Activated CD4-positive, alpha-beta T cell treated with anti-CD3 and anti-CD28 coated beads, Interleukin-2, amount 10 ng/mL, durations not matched to agents 7 days and 5 days (primary cell): ENCODE measurements at places on chromosomes 7 and 10.

- no peak for DNase-seq
Observed at GRCh38 chr10:100788002-100788903, 42.9 kb downstream of the PAX2 start.

- no peak for DNase-seq
Observed at GRCh38 chr10:94602729-94603515, 57.3 kb downstream of the HELLS start.

- no peak for DNase-seq
Observed at GRCh38 chr10:72321248-72322029, 33.3 kb downstream of the DNAJB12 start.

DNA sequence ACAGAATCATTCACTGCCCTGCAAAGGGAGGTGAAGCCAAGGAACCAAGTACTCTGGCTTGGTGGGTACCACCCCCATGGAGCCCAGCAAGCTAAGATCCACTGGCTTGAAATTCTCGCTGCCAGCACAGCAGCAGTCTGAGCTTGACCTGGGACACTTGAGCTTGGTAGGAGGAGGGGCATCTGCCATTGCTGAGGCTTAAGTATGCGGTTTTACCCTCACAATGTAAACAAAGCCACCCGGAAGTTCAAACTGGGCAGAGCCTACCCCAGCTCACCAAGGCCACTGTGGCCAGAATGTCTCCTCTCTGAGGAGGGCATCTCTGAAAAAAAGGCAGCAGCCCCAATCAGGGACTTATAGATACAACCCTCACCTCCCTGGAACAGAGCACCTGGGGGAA lies 1050.0 kb upstream of the GHITM start:
- no peak for DNase-seq

- no peak for DNase-seq
Observed at GRCh38 chr7:116100626-116101025, 70.1 kb upstream of the TFEC start.

DNA sequence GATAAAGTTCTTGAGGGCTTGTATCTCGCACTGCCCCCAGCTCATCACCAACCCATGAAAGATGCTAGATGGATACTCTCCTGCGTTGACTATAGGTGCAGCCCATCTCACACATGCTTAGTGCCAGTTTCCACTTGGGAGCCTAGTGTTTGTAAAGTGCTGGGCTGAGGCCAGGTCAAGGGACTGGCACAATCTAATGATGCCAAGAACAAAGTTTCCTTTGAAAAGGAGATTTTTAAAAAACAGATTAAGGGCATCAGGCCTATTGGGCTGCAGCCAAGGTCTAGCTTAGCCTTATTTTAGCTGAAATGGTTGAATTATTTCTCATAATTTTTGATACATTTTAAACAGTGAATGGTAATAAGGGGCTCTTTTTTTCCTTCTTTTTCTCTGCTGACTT lies 259.0 kb downstream of the ADRA2A start:
- no peak for DNase-seq

DNA sequence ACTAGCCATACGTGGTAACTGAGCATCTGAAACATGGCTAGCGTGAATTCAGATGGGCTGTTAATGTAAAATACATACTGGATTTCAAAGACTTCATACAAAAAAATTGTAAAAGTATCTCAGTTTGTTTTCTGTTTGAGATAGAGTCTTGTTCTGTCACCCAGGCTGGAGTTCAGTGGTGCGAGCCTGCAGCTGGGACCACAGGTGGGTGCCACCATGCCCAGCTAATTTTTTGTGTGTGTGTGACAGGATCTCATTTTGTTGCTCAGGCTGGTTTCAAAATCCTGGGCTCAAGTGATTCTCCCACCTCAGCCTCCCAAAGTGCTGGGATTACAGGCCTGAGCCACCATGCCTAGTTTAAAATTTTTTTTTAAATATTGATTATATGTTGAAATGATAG lies 4.5 kb downstream of the TMEM243 start:
- DNase-seq, result no peak

DNA sequence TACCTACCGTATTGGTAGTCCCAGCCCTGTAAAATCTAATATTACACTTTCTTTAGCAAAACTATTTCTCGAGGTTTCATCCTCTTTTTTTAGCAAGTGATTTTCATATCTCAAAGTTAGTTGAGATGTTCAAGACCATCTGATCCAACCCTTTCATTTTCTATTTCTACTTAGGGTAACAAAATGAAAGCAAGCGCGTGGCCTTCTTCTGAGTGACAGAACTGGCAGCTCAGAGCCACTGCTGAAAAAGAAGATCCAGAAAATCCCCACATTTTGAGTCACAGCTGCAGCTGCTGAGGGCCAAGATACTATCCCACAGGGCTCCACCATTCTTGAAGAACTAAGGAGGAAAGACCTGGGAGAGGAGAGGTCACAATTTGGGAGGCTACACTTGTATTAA lies 24.8 kb upstream of the ZNF800 start:
- DNase-seq, result peak; percentile 36
